ENCODE measurements at places on chromosomes 3 and 15.
A peak's percentile ranks its signal among the peaks of the same experiment; 100 is the strongest.

DNA sequence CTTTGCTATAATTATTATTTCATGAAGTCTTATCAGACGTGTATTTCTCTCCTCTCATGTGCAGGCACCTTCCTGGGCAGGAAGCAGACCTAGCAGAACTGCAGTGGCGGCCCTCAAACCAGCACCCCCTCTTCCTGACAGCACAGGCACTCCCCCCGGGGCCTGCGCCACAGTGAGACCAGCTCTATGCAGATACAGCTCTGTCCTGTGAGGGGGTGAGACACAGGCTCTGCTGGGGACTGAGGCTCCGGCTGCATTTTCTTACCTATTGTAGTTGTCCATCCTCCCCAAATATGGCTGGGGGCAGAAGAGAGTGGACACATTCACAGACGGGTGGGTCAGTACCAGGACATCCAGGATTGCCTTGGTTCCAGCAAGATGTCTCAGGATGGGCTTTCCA lies 5.0 kb downstream of the CISH start:
- DNase-seq = no peak

- DNase-seq = no peak
These were observed 52.5 kb downstream of the RAB11A start for GRCh38 chr15:65921780-65922179.

DNA sequence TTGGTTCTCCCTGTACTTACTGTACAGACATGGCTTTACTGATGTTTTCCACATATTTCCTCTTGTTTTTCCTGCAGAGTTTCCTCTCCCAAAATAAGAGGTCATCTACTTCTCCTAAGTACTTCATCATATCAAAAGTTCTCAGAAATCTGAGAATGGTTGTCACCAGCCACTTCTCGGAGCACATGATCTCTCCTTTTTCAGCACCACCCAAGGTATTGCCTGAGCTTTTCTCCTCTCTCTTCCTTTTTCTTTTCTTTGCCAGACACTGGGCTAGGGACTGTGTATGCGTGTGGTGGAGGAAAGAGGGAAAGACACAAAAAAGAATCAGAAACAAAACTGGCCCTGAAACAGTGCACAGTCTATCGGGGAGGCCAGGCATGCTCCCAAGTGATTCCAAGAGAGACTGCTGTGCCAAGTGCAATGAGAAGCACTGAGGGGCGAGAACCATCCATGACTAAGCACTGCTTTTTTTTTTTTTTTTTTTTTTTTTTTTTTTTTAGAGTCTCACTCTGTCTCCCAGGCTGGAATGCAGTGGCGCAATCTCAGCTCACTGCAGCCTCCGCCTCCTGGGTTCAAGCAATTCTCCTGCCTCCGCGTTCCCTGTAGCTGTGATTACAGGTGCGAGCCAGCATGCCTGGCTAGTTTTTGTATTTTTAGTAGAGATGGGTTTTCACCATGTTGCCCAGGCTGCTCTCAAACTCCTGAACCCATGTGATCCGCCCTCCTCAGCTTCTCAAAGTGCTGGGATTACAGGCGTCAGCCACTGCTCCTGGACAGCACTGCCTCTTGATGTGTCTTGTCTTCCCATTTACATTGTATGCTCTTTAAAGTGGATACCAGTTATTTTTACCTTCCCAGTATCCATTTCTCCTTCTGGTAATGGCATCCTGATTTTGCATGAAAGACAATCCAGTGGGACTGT lies 194.0 kb upstream of the FEZF2 start:
- no peak for DNase-seq

GRCh38 chr3:63705092-63705645 lies 52.7 kb downstream of the SNTN start:
- DNase-seq = no peak

DNA sequence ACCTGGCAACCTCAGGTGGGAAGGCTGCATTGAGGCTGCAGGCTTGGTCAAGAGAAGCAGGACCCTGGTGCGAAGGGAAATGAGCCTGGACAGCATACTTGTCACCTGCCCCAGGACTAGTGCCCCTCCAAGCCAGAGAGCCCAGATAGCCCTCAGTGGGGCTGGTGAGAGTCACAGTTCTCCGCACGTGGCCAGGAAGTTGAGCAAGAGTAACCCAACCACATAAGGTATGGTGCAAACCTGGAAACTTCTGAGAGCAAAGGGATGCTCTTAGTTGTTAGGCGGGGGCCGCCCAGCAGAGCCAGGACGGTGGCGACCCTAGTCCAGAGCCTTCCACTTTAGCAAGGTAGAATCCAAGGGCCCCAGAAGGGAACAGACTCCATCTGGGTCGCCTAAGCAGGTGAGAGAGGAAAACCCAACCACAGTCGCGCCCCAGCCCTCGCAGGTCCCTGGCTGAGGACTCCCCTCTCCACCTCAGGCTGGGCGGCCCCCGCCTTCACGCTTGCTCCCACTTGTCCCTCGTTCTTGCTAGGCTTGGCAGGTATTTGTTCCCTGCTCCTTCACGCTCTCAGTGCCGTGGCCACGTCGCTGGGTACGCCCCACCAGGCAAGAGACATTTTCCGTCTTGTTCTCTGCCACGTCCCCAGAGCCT lies 1.1 kb upstream of the VPS18 start:
- peak; percentile 71 for DNase-seq

GRCh38 chr15:65724464-65725215 lies 67.5 kb downstream of the DENND4A start:
- no peak for DNase-seq

- DNase-seq = no peak
These were observed 54.6 kb downstream of the TRANK1 start for GRCh38 chr3:36890261-36890660.

DNA sequence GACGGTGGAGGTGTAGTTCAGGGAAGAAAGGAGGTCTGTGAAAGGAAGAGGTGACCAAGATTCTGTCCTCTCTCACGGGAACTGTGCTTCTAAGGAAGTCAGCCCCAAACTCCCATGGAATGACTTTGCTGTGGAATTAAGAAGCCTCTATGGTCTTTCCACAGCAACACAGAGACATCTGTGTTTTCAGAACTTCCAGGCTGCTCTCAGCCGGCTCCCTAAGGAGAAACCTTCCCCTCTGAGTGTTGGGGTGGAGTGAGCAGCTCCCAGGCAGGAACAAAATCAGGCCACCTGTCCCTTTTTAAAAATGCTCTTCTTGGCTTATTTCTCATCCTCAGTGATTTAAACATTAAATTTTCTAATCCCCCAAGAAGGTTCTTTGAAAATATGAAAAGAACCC lies 53.3 kb upstream of the SNRK start:
- DNase-seq = no peak

DNA sequence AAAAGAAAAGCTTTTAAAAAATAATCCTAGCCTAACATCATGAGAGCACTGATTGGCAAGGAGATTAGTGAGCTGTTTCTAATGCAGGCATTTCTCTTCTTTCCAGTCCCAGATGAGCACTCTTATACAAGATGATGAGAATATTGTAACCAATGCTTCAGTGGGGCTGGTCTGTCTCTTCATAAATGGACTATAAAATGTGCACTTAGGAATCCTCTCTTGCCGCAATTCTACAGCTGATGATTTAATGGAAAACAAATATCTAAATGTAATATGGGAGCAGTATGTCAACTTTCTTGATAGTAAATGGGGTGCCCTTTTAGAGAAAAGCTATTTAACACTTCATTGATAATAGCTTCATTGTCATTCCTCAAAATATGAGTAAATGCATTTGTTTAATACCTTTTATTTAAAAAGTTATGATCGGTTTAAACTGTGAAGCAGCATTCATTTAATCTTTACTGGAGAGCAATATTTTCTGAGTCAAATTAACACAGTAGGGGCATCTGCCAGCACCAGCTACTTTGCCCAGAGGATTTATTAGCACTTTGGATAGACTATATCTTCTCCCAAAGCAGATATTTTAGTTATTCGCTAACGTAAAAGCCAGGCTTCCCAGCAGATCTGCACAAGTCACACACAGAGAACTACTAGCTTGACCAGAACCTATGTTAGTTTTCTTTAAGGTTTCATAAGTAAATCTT lies 985.9 kb downstream of the DIPK2A start:
- no peak for DNase-seq

- DNase-seq = no peak
These were observed 79.2 kb downstream of the ABI3BP start for GRCh38 chr3:100913870-100914648.

DNA sequence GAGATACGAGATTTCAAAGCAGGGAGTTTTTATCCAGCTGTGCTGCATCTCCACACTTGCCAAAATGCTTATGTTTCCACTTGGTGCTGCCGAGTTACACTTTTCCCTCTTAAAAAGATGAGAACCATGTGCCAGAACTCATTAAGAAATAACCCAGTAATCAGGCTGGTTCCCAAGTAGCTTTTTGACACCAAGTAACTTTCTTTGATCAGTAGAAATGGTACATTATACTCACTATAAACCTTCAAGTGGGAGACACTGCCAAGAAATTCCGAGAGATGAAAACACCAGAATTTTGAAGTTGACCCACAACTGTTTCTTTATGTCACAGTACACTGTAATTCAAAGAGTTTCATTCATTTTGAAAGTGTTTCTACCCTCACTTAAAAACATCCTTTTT lies 164.6 kb upstream of the CCDC54 start:
- no peak for DNase-seq

- no peak for DNase-seq
These were observed 57.6 kb upstream of the NEO1 start for GRCh38 chr15:72994534-72995177.

- no peak for DNase-seq
These were observed 84.1 kb upstream of the KLHL25 start for GRCh38 chr15:85878828-85879225.

- DNase-seq = no peak
These were observed 62.9 kb upstream of the ULK4 start for GRCh38 chr3:42024591-42025351.

DNA sequence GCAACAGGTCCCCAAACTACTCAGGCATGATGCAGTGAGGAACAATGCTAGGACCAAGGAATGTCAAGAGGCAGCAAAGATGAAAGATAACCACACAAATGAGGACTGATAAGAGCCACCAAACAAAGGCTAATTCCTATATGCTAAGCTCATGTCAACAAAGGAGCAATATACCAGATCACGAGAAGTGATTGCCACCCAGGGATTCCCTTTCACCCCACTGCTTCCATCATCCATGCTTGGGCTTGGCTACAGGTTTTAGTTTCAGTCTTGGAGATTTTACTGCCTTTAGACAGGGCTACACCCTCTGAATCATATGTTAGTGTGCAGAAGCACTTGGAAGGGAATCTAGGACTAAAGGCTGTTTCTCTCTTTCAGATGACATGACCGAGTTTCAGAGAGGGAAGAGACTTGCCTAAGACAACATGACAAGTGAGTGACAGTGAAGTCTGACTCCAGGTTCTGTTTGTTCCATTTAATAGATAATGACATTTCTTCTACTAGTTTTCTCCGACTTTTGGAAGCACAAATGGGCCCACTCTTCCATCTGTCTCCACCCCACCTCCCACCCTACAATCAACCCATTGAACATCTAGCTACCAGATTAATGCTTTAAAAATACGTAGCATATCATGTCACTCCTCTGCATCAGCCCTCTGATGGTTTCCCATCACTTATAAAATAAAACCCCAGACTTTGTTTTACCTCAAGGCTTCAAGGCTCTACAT lies 173.5 kb upstream of the LRRN1 start:
- DNase-seq = no peak

- no peak for DNase-seq
These were observed 99.9 kb downstream of the LINGO1 start for GRCh38 chr15:77532846-77533245.

DNA sequence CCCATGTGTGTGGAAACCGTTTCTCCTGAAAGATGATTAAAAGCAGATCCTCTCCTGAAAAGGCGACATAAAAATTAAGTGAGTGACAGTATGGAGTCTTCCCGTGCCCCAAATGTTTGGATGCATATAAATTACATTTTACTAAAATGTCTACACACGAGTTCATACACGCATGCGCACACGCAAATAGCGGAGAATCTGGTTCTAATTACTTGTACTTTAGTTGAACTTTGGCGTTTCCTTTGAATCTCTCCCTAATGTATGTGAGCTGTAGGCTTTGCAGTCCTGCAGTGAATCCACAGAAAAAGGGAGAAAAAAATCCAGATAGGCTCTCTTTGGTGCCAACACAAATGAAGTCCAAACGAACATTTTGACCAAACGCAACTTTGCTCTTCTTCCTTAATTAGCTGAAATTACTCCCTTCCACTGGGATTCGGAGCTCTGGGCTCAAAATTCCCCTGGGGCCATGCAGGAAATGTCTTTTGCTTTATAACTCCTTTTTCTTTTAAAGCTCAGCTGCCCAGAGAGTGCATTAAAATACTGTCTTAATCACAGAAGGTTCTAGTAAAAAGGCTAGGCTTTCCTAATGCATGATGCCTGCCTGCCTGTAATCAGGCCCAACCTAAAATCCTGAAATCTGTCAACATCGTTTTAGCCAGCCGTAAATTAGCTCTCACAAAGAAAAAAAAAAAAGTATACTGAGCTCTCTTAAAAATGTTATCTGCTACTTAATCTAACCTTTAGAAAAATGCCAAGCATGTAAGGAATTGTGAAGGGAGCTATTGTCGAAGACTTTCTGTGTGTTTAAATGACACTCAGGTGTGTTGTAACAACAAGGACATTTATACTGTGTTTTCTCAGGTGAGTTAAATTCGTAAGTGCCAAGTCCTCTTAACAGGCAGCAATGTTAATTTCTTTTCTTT lies 26.2 kb downstream of the RARB start:
- DNase-seq = no peak

DNA sequence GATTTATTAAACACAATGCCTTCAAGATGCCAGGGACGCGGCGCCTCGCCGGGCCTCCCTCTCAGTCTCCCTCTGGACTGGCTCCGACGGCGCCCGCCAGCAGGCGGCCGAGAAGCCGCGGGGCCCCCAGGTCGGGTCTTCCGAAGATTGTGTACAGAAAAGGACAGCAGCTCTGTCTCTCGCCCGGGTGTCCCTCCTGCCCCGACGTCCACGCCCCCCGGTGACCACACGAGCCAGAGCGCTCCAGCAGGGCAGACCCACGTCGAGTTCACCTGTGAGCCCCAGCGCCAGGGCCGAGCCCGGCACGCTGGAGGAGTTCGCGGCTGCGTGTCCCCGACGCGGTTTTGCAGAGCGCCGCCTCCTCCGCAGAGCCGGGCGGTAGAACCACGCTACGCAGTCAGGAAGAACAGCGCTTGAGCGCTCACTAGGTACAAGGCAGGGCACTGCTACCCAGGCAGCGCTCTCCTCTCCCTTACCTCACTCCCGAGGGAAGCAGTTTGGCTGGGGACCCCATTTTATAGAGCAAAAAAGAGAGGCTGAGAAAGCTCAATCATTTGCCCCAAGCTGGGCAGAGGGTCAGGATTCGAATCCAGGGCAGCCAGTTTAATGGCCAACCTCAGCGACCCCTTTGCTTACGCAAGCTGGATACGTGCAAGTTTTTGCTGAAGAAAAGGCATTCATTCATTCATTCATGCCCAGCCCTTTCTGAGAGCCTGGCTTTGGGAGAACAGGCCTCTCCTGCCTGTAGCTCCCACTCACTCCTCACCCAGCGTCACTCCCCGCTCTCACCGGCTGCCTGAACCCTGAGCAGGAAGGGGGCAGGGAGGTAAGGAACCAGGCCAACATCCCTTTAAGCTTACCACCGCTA lies 3.0 kb upstream of the TLE3 start:
- no peak for DNase-seq

All from type B pancreatic cell (in vitro differentiated cells).